CD4-positive, alpha-beta T cell treated with Interleukin-2 at 100 ng/mL for 4 hours (primary cell): ENCODE measurements at places on chromosomes 5 and 9.

- DNase-seq: no peak
These were observed 36.3 kb upstream of the CTXN3 start for GRCh38 chr5:127612441-127613141.

DNA sequence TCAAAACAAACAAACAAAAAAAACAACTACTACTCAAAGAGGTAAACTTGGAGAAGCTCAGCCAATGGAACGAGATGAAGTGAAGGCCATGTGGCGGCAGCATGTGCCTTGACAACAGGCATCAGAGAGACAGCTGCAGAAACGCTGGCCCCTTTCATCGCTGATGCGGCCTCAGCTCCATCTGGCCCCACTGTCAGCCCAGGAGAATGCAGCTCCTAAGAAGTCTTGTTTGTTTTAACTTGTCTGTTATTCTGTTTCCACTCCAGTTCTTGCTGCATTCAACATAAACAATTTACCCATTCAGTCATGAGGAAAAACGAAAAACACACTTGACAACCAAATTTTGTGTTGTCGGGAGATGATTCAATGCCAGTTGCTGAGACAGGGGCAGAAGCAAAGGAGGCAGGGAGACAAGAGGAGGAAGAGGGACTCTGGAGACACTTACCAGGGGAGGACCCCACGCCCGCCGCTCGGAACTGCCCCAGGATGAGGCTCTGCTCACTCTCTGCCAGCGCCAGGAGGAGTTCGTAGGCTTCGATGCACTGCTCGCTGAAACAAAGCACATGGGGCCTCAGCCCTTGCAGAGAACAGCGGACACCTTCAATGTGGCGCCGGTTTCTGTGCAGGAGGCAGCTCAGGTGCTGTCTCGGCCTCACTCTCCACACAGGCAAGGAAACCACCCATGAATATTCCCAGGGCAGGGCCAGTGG lies 91.2 kb downstream of the DCP2 start:
- no peak for DNase-seq

DNA sequence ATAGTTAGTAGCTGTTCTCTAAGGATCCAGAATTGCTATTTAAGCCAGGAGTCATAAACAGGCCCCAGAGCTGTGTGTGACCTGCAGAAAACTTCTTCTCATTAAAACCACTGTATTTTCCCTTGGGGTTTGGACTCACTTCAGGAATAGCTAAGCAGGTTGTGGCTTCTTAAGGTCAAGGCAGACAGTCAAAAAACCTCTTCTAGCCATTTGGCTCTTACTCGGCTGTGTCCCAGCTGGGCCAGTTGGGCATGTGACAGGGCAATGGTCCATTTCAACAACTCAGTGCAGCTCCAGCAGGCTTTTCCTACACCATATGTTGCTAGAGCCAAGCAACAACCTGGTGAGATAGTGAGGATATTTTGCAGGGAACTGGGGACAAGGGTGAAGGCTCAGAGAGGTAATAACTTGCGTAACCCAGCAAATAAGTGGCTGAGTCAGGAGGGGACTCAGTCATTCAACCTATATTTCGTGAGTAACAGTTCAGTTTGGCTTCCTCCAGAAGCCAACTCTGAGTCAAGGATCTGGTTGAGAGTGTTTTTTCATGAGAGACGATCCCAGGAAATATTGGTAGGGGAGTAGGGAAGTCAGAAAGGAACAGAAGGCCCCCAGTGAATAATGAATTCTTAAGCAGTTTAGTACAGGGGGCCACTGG lies 115.4 kb upstream of the PPP2R2B start:
- no peak for DNase-seq

GRCh38 chr5:78591138-78591612 lies 57.4 kb downstream of the LHFPL2 start:
- DNase-seq: no peak

GRCh38 chr5:166165596-166165995 lies 2125.8 kb upstream of the WWC1 start:
- DNase-seq: no peak

GRCh38 chr5:108437425-108437824 lies 55.5 kb upstream of the FBXL17 start:
- DNase-seq: no peak

GRCh38 chr5:40627706-40628105 lies 52.0 kb upstream of the PTGER4 start:
- DNase-seq: no peak
